ENCODE measurements at places on chromosomes 11 and 22. TPM values are rescaled to one million over a fixed set of nuclear protein-coding genes. Genes with fewer than 3 reads are reported as not detected.

RELA gene
- 66.5 TPM for total RNA-seq

MS4A4E gene
- 1.5 TPM for total RNA-seq

CBLIF gene
- total RNA-seq: not detected

KCNJ5 gene
- total RNA-seq: 0.59 TPM

FLRT1 gene
- total RNA-seq: 0.62 TPM

- DNase-seq: peak; percentile 68
Measured at GRCh38 chr11:45688472-45689033, 23.1 kb upstream of the CHST1 start.

DNA sequence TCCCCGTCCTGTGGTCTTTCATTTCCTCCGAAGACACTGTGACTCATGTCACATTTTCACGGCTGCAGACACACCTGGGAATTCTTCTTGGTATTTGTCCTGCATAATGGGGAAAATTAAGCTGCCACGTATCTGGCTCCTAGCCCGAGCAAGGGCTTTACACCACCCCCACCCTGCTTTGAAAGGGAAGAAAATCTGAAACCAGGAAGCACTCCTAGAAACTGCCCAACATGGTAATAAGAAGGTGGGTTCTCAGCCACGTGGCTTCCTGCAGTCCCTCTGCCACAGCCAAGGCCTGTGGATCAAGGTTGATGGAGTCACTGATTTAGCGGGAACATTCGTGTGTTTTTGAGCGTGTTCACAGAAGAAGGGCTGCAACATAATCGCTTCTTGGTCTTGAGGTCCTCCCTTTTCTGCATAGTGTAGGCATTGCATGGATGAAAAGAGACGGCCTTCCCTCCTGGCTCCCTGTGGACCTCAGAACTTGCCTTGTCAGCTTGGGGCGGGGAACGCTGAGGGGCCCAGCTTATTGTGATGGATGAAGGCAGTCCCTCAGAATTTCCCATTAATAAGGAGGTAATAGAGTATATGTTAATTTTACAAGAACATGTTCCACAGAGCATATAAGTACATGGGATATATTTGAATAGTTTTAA lies 292.0 kb downstream of the NTM start:
- DNase-seq: no peak

GRCh38 chr11:78228467-78228866 lies 39.7 kb downstream of the USP35 start:
- no peak for DNase-seq

- DNase-seq: no peak
Measured at GRCh38 chr11:32045456-32045855, 45.4 kb upstream of the RCN1 start.

- DNase-seq: no peak
Measured at GRCh38 chr11:116869610-116870009, 32.2 kb upstream of the APOA1 start.

Measured in lower leg skin (tissue), 4 donors.